Heart right ventricle (tissue), 16 donors: ENCODE measurements at places on chromosomes 3 and 15. TPM values are rescaled to one million over a fixed set of nuclear protein-coding genes. Genes with fewer than 3 reads are reported as not detected.
A peak's percentile ranks its signal among the peaks of the same experiment; 100 is the strongest.

DNA sequence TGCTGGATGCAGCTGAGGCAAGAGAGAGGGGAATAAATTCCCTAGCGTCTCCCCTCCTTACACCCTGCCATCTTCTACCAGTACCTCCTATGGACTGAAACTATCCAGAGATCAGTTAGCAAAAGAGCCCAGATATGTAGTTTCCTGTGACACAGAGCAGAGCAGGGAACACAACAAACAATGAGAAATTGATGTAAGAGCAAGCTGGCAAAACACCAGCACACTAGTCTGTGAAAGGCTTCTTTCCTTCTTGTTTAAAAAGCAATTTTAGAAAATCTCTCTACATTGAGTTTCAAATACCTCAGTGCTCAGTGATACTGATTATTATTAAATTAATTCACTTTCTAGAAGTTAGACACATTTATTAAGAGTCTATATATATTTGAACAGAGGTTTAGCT lies 215.6 kb upstream of the AZI2 start:
- H3K36me3 ChIP-seq = no peaks in the 10 kb centered on the region
- H3K27me3 ChIP-seq = no peaks in the 10 kb centered on the region
- H3K4me1 ChIP-seq = no peaks in the 10 kb centered on the region

GRCh38 chr3:53420831-53421230 lies 73.5 kb upstream of the DCP1A start:
- no peak overlapping the region for H3K27ac ChIP-seq
- DNase-seq = no peak
- H3K4me3 ChIP-seq = no peak overlapping the region
- H3K36me3 ChIP-seq = no peaks in the 10 kb centered on the region

- H3K4me3 ChIP-seq = no peak overlapping the region
- no peaks in the 10 kb centered on the region for H3K27me3 ChIP-seq
- no peaks in the 10 kb centered on the region for H3K36me3 ChIP-seq
- H3K27ac ChIP-seq = no peak overlapping the region
- H3K4me1 ChIP-seq = peaks cover 19% of the 10 kb centered on the region
Measured at GRCh38 chr3:177626045-177626444, 428.8 kb upstream of the TBL1XR1 start.

GRCh38 chr15:40353697-40354096 lies 2.9 kb downstream of the PHGR1 start:
- no peaks in the 10 kb centered on the region for H3K36me3 ChIP-seq
- H3K4me1 ChIP-seq = peaks cover 15% of the 10 kb centered on the region
- DNase-seq = no peak
- no peak overlapping the region for H3K4me3 ChIP-seq
- no peaks in the 10 kb centered on the region for H3K27me3 ChIP-seq

- H3K4me3 ChIP-seq = no peak overlapping the region
- peaks cover 94% of the 10 kb centered on the region for H3K36me3 ChIP-seq
- no peak for DNase-seq
- no peaks in the 10 kb centered on the region for H3K27me3 ChIP-seq
- no peaks in the 10 kb centered on the region for H3K4me1 ChIP-seq
- no peak overlapping the region for H3K27ac ChIP-seq
Measured at GRCh38 chr15:48433226-48433886, 102.1 kb downstream of the DUT start.

The COL7A1 gene
- 14.8 TPM for total RNA-seq

DNA sequence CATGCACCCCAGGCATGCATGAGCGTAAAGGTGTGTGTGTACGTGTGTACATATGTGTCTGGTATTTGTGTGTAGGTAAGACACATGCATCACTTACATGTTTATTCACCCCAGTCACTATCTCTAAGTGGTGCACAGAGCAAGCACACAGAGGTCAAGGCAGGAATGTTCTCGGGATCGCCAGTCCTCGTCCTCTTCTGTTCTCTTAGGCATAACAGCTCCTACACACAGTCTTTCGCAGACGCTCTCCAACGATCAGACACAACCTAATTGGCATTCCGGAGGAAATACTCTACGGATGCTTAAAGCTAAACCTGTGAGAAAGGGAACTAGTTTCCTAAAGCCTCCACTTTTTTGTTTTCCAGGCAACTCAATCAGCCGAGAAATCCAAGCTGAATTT lies 95.9 kb downstream of the ADAMTS17 start:
- H3K27me3 ChIP-seq = no peaks in the 10 kb centered on the region
- no peak overlapping the region for H3K27ac ChIP-seq
- H3K4me1 ChIP-seq = no peaks in the 10 kb centered on the region
- DNase-seq = no peak

DNA sequence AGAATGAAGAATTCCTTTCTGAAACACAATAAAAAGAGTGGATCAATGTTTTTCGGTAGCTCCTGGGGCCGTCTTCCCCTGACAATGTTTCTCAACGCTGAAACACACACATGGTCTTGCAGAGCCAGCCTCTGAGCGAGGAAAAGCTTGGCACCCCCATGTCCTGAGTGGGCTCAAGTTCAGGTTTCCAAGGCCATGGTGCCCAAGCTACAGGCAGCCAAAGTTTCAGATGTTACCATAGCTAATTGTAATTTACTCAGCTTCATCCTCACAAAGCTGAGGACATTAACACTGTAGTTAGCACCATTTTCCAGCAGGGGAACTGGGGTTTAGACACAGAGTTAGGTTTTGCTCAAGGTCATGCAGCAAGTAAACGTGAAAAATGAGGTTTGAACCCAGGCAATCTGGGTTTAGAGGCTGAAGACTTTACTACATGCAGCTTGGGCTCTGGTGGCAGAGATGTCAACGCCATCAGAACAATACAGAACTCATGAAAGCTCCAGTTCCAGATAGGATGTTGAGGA lies 199.1 kb downstream of the TJP1 start:
- H3K36me3 ChIP-seq = no peaks in the 10 kb centered on the region
- H3K4me1 ChIP-seq = no peaks in the 10 kb centered on the region
- H3K27me3 ChIP-seq = peaks cover 12% of the 10 kb centered on the region
- no peak overlapping the region for H3K27ac ChIP-seq
- H3K4me3 ChIP-seq = no peak overlapping the region

The IQCF5 gene
- not detected for total RNA-seq

The LYZL4 gene
- total RNA-seq = not detected

The KIAA1143 gene
- total RNA-seq = 34.6 TPM

DNA sequence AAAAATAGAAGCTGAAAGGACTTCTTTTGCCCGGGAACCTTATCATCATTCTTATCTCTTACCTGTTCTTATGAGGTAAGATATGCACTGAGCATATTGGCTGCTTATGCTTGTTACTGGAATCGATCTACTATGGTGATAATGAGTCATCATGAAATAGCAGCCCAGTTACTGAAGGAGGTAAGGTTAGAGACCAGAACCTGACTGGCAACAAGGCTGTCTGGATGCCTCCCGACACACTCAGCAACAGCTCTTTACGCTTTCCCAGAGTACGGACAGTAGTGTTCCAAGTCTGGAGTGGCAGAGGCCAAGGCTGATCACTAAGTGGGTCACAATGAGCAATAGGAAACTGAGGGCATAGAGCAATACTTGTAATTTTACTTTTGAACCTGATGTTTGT lies 314.1 kb downstream of the NLGN1 start:
- DNase-seq = no peak
- no peaks in the 10 kb centered on the region for H3K36me3 ChIP-seq
- H3K27ac ChIP-seq = no peak overlapping the region
- no peak overlapping the region for H3K4me3 ChIP-seq

- H3K27ac ChIP-seq = peak overlapping the region; percentile 77
- H3K27me3 ChIP-seq = peaks cover 41% of the 10 kb centered on the region
- H3K36me3 ChIP-seq = no peaks in the 10 kb centered on the region
- no peak for DNase-seq
- peaks cover 6% of the 10 kb centered on the region for H3K4me1 ChIP-seq
- peak overlapping the region; percentile 67 for H3K4me3 ChIP-seq
Measured at GRCh38 chr15:39921274-39921638, 1.2 kb upstream of the GPR176 start.

- H3K4me3 ChIP-seq = no peak overlapping the region
- no peaks in the 10 kb centered on the region for H3K27me3 ChIP-seq
- DNase-seq = no peak
- H3K27ac ChIP-seq = no peak overlapping the region
- H3K4me1 ChIP-seq = peaks cover 6% of the 10 kb centered on the region
- no peaks in the 10 kb centered on the region for H3K36me3 ChIP-seq
Measured at GRCh38 chr3:123880998-123881561, 3.1 kb downstream of the MYLK start.

- H3K36me3 ChIP-seq = no peaks in the 10 kb centered on the region
- peaks cover 78% of the 10 kb centered on the region for H3K4me1 ChIP-seq
- DNase-seq = no peak
- H3K27me3 ChIP-seq = no peaks in the 10 kb centered on the region
- H3K27ac ChIP-seq = no peak overlapping the region
Measured at GRCh38 chr3:69761896-69762767, 22.9 kb downstream of the MITF start.

DNA sequence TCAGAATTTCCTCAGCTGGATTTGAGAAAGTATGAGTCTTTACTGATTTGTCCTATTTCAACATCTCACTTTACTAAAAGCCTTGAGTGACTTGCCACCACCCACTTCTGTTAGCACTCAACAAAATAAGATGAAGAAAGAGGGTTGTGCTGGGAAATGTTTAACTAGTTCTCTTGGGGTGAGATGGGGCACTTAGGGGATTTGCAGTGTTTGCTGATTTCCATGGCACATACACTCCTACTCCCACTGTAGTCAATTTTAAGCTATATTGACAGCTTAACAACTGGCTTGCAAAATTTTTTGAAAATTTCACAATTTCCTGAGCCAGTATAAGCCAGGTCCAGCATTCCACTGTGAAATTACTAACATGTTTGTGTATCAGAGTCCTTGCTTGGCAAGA lies 463.1 kb upstream of the ARHGEF26 start:
- no peaks in the 10 kb centered on the region for H3K36me3 ChIP-seq
- H3K27ac ChIP-seq = no peak overlapping the region
- no peak overlapping the region for H3K4me3 ChIP-seq

GRCh38 chr3:120348065-120348990 lies 826 bp downstream of the LRRC58 start:
- peaks cover 4% of the 10 kb centered on the region for H3K36me3 ChIP-seq
- no peak for DNase-seq
- peak overlapping the region; percentile 89 for H3K4me3 ChIP-seq
- peaks cover 56% of the 10 kb centered on the region for H3K4me1 ChIP-seq
- no peaks in the 10 kb centered on the region for H3K27me3 ChIP-seq

The SCN11A gene
- 0.04 TPM for total RNA-seq

GRCh38 chr3:88509582-88509981 lies 359.8 kb downstream of the C3orf38 start:
- no peaks in the 10 kb centered on the region for H3K27me3 ChIP-seq
- no peak for DNase-seq
- H3K4me3 ChIP-seq = no peak overlapping the region
